ENCODE measurements at places on chromosomes 5 and 9.

DNA sequence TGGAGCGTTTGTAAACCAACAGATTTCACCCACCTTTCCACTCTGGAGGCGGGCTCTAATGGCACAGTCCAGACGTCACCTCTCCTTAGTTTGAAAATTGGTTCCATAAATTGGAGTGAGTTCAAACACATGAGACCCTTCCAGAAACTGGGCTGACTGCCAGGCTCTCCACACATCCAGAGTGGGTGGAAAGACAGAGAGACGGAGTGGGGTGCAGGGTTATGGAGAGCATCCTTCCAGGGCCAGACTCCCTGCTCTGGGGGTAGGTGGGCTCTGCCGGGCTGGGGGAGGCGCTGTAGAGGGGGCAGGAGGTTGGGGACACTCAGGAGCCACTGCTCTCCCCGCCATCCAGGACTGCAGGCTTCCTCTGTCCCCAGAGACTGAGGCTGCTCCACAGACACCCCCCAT, 104.7 kb upstream of the PHYKPL start:
- no peak for DNase-seq

DNA sequence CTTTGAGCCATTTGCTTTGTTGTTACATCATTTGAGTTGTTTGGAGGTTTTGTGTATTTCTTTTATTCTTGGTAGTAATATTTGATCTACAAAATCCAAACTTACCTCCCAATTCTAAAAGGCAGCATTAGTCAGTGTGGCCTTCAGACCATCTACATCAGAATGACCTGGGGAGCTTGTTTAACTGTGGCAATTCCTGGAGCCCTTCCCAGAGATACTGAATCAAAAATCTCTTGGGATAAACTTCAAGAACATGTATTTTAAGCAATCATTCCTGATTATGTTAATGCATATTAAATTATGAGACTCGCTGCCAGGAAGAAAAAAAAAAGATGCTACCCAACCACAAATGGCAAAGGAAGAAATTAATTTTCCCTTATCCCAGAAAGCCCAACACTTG, 268.9 kb upstream of the PDE4D start:
- no peak for DNase-seq

GRCh38 chr9:115522912-115523311, 405.0 kb upstream of the TNC start:
- no peak for DNase-seq

- DNase-seq, result no peak
Observed at GRCh38 chr9:117160254-117160653, 254.6 kb downstream of the ASTN2 start.

- DNase-seq, result no peak
Observed at GRCh38 chr9:2159521-2160454, 144.6 kb downstream of the SMARCA2 start.

DNA sequence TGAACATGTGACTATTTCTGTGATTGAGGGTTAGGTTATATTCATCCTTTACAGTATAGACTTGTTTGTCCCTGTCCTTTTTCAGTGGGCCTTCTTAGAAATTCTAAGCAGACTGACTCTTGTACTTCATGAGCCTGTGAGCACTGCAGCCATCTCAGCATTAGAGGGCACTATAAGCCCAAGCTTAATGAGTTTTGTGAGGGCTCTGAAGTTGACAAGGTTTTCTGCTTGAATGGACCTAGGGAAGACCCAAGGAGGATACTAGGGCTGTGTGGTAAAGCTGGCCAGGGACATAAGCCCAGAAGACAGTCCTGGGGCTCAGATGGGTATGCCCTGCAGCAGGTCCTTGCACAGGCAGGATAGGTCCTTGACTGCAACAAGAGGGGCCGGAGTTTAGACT, 126.5 kb downstream of the MRPS30 start:
- no peak for DNase-seq

- DNase-seq, result no peak
Observed at GRCh38 chr9:137286975-137287383, 9.5 kb downstream of the TOR4A start.

- no peak for DNase-seq
Observed at GRCh38 chr9:134293611-134294152, 32.6 kb upstream of the RXRA start.

- no peak for DNase-seq
Observed at GRCh38 chr9:133832877-133833276, 94.7 kb upstream of the SARDH start.

DNA sequence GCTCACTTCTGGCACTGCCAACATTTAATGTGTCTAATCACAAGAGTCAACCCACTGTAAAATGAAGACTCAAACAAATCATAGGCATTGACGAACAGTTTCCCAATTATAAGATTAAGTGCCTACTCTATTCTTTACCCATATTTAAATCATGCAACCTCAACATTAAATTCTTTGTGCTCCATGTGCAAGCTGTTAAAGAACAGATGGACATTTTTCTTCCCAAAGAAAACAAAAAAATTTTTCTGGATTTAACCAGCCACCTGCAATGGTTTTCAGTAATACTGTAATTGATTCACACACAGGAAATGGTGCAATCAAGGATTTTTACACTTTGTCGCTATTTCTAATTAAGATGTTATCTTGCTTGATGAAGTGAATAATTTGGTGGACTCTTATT, 3.6 kb downstream of the HNRNPK start:
- DNase-seq, result no peak

DNA sequence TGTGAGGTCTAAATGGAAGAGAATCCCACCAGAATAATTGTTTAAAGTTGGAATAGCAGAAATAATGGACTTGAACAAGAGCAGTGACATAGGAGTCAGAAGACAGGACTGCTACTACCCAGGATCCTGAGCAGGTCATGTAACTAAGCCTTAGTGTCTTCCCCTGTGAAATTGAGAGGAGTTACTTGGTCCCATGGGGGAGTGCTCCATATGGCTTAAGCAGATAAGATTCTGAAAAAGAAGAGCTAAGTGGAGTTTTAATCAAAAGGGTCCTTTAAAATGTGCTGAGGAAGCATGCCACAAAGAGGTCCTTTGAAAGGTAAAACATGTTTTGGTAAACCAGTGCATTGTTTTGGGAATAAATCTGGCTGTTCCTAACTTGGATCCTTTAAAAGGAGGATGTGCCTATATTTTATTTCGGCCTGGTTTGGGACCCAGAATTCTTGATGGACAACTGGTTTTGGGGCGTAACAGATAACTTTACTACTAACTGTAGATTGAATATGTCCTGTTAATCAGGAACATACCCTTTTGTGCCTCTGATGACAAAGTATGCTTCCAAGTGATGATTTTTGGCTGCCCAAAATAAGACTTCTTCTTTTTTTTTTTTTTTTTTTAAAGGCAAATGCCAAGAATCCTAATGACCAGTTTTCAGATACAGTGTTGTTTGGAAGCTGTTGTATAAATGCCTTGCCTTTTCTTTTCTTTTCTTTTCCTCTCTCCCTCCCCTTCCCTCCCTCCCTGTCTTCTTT, 5.7 kb downstream of the RCL1 start:
- no peak for DNase-seq

All from stimulated activated CD8-positive, alpha-beta memory T cell treated with anti-CD3 and anti-CD28 coated beads, Interleukin-4, amount 100 ng/mL, for 1 hour (primary cell).